NCI-H774 (cell line): ENCODE measurements at places on chromosomes 12 and 14.

DNA sequence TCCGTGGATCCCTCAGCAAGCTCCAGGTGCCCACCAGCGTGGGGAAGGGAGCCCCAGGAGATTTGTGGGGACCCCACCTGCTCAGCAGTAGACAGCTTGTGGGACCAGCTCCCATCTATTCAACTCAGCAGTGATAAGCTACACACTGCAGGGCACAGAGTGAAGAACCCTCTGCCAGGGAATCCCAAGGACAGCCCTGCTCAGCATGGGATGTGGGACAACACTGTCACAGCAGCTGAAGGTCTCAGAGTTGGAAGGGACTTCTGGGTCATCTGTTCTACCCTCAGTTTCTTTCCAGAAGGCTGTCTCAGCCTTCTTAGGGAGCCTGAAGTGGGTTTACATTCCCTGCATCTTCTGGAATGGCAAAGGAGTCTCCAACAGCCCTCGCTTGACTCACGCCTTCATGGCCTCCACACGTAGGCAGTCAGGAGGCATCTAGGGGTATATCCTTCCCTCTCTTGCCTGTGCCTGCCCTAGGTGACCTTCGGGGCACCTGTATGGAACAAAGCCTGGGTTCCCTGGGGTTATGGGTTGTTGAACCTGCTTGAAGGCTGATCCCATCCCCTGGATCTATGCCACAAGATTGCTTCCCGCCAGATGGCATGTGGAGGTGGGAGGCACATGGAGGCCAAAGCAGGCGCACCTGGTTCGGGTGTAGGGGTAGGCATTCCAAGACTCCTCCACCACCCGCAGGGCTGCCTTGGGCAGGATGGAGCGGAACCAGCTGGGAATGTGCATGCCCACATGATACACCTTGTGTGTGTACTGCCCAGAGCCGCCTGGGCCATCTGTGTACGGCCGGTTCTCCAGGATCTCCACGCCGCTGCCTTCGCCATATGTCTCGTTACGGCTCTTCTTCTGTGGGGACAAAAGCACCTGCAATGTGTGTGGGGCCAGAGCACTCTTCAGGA, 33.0 kb downstream of the ARL6IP4 start:
- no peak for DNase-seq

GRCh38 chr12:12620730-12621315, 9.1 kb downstream of the CREBL2 start:
- no peak for DNase-seq

DNA sequence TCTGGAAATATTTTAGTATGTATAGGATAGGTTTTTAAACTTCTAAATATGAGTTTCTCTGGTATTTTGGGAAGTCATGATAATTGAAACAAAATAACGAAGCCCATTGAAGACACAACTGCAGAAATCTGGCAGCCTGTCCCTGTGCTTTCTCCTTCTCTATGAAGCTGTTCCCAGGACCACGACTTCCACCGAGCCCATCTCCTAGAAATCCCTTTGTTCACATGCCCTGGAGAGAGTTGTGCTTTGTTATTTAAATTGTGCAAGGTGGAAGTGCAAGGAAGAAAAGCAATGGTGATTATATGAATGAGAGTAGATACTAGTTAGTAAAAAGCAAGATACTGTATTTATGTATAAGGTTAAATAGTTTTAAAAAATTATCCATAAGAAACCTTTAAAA, 32.2 kb downstream of the STK38L start:
- no peak for DNase-seq

- DNase-seq = no peak
Measured at GRCh38 chr12:80193865-80194264, 94.5 kb downstream of the OTOGL start.

- no peak for DNase-seq
Measured at GRCh38 chr12:93497456-93497855, 30.1 kb downstream of the MRPL42 start.

DNA sequence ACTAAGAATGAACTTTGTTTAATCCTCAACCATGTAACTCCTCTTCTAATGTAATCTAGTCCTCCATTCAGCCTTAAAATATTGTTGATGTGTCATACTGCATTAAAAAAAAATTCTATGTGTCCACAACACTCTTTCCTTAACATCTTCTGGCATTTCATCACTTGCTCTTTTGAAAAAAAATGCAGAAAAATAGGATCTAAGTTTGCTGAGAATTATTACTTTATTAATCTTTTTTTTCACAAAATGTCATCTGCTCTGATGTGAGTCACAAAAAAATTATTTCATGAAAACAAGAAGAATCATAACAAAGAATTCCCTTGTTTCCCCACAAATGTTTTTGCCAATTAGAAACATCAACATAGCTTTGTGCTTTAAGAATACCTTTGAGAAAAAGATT, 410.1 kb upstream of the MGAT4C start:
- DNase-seq = no peak

DNA sequence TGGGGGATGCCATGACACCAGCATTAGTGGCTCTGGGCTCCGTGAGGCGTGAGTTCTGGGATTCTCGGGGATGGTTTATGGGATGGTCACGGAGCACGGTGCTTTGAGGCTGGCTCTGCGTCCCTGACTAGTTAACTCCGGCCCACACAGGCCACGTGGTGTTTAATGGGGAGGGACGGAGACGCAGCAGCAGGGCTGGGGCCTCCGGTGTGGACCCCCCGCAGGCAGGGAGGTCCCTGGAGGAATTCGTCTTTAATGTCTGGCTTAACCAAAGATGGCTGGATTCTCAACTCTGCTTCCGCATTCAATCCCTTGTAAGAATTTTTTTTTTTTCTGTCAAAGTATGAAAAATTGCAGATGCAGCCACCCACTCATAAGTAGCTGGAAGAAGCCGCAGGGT, 86.4 kb upstream of the RFLNA start:
- DNase-seq = no peak

- DNase-seq = no peak
Measured at GRCh38 chr14:56992332-56992820, 182.1 kb upstream of the OTX2 start.

DNA sequence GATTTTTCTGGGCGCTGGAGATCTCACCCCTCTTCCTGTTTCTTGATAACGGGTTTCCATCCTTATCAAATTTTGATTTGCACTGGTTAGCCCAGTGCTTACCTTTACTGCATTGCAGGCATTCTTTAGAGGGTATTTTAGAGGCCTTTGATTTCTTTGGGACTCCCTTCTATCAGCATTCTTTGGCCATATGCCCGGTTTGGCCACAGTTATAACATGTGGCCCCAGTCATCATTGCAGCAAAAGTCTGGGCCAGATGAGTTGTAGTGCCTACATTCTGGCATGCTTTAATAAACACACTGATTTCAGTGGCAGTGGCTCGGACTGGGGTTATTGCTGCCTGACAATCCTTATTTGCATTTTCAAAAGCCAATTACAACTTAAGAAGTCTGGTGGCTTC, 82.3 kb downstream of the KCNMB4 start:
- DNase-seq = no peak

- no peak for DNase-seq
Measured at GRCh38 chr12:43283206-43283605, 268.8 kb downstream of the ADAMTS20 start.

DNA sequence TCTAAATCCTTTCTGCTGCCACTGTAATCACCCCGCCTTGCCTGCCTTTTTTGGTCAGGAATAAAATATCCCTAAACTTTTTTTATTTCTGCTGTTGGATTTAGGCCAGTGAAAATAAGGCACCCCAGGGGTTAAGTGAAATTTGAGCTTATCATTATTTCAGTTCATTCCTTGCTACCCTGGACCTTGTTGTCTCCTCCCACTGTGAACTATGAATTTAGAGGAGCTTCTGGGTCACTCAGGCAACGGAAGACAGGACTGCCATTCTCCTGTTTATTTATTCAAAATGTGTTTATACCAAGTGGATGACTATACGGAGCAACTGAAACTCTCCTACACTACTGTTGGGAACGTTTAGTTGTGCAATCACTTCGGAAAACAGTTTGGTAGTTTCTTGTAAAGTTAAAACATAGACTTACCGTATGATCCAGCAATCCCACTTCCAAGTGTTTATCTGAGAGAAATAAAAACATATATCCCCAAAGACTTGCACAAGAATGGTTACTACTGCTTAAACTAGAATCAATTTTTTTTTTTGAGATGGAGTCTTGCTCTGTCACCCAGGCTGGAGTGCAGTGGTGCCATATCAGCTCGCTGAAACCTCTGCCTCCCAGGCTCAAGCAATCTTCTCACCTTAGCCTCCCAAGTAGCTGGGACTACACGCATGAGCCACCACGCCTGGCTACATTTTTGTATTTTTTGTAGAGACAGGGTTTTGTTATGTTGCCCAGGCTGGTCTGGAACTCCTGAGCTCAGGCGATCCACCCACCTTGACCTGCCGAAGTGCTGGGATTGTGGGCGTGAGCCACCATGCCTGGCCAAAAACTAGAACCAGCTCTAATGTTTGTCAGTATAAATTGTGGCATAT, 2.3 kb upstream of the TRAFD1 start:
- no peak for DNase-seq

DNA sequence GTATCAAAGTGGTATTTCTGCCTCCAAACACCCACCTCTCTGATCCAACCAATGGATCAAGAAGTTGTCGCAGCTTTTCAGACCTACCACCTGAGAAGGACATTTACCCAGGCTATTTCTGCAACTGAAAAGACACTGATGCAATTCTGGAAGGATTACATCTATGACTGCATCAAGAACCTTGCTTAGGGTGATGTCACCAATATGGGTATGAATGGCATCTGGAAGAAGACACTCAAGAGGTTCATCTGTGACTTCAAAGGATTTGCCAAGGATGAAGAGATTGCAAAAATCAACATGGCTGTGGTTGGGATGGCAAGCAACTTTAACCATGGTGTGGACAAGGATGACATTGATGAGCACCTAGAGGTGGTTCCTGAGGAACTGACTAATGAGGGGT, 154.2 kb downstream of the PCNX1 start:
- no peak for DNase-seq

DNA sequence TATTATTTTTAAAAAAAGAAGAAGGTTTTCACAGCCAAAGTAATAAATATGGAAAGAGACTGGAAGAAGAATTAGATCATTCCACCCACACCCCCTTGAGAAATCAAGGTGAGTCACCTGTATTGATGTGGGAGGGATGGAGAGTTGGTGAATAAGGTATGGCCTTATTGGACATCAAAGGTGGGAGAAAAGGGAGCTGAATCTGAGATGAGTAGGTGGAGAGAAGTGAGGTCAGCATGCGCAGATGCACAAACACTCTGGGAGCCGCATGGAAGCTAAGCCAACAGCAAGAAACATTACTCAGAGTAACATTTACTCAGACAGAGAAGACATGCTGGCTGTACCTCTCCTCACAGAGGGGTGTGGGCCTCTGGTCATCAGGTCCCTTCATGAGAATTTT, 113.1 kb upstream of the FOXG1 start:
- DNase-seq = no peak

DNA sequence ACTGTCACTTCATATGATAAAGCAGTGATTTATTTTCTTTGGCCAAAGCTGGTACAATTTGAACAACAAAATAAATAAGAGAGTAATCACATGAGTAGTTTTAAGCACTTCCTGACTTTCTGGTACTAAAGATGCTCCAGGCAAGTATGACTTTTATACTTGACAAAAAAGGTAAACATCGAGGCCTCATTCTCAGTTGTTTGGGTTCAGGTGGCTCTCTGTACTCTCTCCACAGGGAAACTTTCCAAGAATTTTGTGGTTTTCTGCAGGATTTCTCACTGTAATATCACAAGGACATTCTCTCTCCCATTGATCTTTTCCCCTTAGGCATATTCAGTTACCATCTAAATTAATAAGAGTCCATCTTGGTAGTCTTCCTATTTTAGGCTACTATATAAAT, 26.6 kb upstream of the KCNC2 start:
- DNase-seq = no peak

DNA sequence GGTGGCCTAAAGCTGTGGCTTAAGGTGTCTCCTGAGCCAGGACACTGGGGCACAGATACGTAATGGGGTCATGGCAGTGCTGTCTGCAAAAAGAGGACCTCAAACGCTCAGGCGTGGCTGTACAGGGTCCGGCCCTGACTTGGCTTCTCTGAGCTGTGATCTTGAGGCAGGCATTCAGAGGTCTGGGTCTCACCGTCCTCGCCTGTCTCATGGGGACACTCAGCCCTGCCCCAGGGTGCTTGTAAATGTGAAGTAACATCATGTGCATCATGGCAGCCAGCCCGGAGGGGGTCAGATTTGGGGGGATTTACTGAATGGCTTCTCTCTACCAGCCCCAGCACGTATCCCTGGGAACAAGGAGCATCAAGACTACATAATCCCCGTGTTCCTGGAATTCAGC, 28.8 kb downstream of the DIO3 start:
- DNase-seq = no peak

DNA sequence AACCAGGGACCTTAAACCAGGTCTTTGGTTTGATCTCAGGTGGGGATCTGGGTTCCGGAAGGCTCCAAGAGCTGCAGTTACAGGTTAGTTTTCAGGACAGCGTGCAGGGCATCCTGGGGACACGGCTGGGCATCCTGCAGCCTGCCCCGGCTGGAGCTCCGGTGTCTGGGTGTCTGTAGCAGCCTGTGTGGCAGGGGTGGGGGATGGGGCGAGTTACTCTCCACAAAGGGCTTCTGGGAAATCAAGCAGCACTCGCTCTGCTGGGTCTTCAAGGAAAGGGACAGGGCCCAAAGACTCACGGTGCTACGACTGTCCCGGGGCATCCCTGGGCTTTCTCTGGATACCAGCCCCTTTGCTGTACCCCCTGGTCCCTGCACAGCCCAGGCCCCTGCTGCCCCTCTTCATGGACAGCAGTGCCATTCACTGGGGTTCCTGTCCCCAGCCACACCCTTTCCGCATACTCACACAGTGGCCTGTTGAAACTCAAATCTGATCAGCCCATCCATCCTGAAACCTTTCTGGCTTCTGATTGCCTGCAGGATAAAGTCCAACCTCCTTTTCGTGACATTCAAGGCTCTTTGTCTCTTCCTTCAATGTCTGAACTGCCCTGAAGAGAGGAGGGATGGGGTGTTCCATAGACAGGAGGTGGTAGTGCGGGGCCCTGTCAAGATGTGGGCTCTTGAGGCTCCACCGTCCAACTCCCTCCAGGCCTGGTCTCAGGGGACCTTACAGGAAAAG, 22.2 kb upstream of the PPP1R13B start:
- DNase-seq = no peak

GRCh38 chr14:104389326-104390220, 190.0 kb upstream of the C14orf180 start:
- DNase-seq = no peak

DNA sequence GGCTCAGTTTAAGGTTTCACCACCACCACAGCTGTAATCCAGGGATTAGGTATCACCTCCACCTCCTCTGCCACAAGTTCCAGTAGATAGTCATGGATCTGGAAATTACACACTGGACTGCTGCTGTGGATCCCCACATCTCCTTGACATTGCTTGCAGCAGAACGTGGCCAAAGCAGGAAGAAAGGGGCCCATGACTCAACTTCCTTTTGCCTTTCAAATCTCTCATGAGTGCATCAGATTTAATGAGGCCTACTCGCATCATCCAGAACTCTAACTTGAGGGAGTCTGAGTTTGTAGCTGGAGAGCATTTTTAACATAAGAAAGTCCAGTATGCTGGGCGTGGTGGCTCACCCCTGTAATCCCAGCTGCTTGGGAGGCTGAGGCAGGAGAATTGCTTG, 29.2 kb upstream of the TMED10 start:
- no peak for DNase-seq

GRCh38 chr12:69553628-69554248, 31.5 kb upstream of the CCT2 start:
- peak; percentile 25 for DNase-seq

GRCh38 chr12:119744900-119745606, 77.1 kb downstream of the PRKAB1 start:
- DNase-seq = no peak
